Activated CD4-positive, CD25-positive, alpha-beta regulatory T cell (primary cell): ENCODE measurements at places on chromosomes 1 and 21.

DNA sequence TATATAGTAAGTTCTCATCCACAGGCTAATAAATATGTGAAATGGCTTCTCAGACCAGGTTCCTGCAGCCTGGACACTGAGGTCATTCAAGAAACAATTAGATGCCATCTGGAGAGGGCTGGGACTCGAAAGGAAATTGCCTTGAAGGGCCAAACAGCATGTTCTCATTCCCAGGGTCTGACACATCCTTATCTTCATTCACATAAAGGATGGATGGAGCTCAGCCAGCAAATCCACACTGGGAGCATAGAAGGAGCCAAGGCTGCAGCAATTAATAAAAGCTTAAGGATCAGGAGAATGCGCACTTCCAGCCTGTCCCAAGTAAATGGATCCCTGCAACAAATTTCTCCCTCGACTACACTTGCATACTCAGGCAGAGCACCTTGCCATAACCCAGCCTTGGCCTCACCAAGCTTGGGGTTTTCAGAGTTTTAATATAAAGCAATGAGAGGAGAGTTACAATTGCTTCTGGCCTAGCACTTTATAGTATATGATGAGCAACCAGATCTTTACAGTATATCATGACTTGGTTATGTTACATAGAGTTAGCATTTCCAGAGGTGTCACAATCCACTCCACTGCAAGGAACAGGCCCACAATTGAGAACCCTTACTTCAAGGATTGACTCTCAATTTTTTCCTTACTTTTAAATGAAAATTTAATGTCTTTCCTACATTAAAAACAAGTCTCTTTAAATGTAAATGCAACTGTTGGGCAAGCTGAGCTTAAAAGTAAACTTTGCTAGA, 55.9 kb downstream of the BCAR3 start:
- DNase-seq: no peak

- no peak for DNase-seq
Measured at GRCh38 chr1:220451532-220451931, 76.4 kb upstream of the MARK1 start.

GRCh38 chr1:219717536-219717935, 104.6 kb upstream of the ZC3H11B start:
- DNase-seq: no peak

DNA sequence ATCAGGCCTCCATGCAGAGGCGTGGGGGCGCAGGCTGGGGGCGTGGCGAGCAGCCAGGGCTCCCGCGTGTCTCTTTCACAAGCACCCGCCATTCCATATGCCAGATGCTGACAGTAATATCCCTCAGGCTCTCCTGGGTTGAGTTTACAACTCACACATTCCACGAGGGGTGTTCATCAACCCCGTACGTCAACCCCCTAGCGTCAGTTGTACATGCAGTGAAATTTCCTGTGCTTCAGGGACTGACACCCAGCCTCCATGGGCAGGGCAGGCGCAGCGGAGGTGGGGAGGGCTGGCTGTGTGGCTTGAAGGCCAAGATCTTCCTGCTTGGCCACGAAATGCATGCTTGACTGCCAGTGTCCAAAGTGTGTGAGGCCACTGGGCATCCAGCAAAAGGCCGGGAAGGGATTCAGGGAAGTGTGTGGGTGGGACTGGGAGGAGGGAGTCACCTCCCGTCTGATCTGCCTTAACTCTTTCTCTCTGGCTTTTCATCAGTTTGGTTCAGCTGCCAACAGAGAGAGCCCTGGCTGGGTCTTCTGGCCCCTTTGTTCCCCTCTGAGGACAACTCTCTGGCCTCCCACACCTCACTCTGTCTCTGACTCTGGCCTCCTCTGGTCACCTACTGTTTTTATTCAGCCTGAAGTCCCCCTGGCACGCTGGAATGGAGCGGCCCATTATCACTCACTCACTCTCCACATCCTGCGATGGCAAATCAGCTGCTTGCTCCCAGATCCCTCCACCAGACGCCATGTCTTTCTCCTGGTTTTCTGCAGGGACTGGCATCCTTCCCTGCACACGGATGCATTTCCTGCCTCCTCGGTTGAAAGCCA, 33.8 kb downstream of the CLIC6 start:
- DNase-seq: no peak

DNA sequence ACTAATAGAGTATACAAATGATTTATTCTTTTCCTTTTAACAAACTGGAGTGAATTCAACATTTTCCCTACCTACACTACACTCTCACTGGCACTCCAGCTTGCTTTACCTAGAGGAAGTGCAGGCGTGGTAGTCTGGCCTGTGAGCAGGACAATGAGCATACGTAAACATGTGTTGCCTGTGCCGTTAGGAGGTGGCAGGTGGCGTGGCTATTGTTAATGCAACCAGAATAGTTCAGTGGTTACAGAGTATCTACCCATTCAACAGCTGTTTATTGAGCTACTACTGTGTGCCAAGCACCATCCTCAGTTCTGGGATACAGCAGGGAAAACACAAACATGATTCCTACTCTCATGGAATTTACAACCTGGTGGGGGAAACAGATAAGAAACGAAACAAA, 299.7 kb upstream of the KAZN start:
- DNase-seq: no peak

DNA sequence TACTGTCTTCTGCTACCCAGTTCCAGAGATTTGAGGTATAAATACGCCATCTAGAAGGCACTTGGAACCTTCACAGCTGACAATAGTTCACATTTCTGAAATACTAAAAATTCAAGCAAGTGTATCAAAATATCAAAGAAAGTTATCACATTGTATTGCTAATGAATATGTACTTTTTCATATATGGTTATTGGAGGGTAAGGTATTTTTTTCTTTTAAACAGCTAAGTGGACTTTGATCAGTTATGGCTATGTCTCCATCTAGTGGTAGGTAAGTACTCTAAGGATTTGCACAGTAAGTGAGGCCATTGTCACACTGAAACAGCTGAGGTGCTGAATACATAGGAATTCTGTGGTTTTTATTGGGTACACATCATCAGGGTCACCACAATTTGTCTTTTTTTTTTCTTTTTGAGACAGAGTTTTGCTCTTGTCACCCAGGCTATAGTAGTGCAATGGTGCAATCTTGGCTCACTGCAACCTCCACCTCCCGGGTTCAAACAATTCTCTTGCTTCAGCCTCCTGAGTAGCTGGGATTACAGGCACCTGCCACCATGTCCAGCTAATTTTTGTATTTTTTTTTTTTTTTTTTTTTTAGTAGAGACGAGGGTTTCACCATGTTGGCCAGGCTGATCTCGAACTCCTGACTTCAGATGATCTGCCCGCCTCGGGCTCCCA, 49.1 kb upstream of the CR2 start:
- no peak for DNase-seq

GRCh38 chr1:88655685-88656299, 28.3 kb upstream of the PKN2 start:
- no peak for DNase-seq

DNA sequence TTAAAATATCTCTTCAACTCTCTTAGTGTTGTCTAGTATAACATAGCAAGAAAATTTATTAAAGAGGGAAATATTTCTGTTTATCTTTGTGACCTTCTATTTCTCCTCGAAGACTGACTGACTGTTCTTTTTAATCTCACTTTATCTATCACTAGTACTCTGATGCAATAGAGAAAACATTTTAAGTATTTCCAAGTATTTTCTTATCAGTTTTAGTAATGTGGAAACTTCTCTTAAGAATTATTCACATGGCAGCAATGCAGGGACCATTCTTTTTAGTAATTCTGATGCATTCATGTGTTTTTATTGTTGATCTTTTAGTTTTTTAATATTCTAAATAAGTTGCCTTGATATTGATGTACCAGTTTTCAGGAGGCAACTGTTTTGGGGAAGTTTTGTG, 115.7 kb downstream of the NEK7 start:
- no peak for DNase-seq

DNA sequence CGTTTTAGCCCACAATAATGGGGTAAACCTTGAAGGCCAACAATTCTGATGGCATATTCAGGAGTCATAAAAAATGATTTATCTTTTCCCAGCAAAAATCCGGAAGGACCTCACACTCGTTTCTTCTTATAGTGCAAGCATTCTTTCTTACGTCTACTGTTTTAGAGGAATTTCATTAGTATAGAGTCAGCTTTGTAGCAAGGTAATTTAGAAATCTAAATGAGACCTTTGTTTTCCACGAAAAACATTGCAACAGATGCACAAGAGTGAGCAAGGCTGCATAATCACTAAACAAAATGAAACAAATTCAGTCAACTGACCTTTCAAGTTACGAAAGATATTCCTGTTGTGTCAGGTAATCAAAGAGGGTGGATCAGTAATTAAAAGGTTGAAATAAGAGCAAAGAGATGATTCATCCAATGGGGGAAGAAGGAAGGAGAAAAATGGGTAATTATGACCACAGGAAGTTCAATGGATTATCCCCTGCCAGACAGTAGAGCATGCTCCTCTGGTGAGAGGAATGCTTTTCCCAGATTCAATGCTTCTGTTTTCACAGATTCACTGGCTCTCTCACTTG, 560 bp upstream of the CSDE1 start:
- DNase-seq: no peak

GRCh38 chr1:223244366-223245103, 101.5 kb upstream of the TLR5 start:
- DNase-seq: no peak

DNA sequence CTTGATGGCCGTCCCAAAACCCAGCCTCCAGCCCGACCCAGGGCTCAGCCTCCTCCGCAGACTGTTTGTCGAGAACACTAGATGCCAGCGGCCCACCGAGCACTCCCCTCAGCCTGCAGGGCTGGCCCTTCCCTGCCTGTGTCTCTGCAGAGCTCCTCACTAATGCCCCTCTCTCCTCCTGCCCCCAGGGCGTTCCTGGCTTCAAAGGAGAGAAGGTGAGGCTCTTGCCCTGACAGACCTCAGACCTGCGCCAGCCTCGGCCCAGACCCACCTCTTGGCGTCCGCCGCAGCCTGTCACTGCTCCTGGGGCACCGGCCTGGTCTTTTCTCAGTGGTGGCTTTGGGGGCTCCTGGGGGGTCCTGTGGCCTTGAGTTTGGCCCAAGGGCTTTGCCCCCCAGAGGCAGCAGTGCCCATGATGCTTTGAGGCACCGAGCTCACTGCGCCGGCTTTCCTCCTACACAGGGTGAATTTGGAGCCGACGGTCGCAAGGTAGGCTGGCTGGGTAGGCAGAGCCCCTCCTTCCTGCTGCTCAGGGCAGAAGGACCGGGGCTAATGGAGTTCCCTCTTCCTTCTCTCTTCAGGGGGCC, 18.4 kb downstream of the COL6A2 start:
- DNase-seq: no peak

GRCh38 chr1:69787151-69787550, 219.4 kb downstream of the LRRC7 start:
- DNase-seq: no peak

- no peak for DNase-seq
Measured at GRCh38 chr1:220186752-220187151, 85.5 kb downstream of the RAB3GAP2 start.

GRCh38 chr1:91582431-91582921, 81.8 kb downstream of the CDC7 start:
- DNase-seq: no peak

GRCh38 chr1:47403321-47403910, 12.7 kb upstream of the FOXE3 start:
- no peak for DNase-seq

DNA sequence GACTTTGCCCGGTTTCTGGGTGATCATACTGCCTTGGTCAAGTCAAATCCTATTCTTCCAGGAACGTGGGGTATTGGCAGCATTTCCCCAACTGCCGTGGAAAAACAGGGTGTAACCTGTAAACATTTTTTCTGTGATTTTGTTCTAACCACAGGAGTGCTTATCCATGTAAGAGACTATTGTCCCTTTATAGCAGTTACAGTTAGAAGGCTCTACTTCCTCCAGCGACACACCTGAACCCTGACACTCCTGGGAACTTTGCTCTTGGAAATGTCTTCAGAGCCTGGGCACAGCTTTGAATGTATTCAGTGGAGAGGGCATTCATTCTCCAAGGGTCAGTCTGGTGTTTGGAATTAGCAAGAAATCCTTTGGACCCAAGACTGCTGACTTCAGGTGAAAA, 26.4 kb upstream of the ARHGEF10L start:
- no peak for DNase-seq

GRCh38 chr1:16077406-16078245, 4.2 kb upstream of the FAM131C start:
- DNase-seq: no peak

- DNase-seq: peak; percentile 62
Measured at GRCh38 chr1:54996359-54996868, 2.3 kb upstream of the BSND start.

DNA sequence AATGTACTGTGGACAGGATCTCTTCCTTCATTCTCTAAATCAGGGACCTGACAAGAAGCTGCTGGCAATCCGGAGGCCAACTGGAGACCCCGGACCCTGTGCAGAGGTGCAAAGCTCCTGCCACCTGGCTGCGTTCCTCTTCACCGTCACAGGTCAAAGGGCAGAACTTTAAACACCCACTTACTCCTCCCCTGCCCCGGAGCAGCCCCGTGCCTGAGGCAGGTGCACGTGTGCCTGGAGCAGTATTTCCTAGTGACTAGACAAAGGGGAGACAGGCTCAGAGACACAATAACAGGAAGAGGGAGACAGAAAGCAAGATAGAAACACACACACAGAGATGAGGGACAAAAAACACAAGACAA, 6.6 kb upstream of the PIGC start:
- DNase-seq: no peak

DNA sequence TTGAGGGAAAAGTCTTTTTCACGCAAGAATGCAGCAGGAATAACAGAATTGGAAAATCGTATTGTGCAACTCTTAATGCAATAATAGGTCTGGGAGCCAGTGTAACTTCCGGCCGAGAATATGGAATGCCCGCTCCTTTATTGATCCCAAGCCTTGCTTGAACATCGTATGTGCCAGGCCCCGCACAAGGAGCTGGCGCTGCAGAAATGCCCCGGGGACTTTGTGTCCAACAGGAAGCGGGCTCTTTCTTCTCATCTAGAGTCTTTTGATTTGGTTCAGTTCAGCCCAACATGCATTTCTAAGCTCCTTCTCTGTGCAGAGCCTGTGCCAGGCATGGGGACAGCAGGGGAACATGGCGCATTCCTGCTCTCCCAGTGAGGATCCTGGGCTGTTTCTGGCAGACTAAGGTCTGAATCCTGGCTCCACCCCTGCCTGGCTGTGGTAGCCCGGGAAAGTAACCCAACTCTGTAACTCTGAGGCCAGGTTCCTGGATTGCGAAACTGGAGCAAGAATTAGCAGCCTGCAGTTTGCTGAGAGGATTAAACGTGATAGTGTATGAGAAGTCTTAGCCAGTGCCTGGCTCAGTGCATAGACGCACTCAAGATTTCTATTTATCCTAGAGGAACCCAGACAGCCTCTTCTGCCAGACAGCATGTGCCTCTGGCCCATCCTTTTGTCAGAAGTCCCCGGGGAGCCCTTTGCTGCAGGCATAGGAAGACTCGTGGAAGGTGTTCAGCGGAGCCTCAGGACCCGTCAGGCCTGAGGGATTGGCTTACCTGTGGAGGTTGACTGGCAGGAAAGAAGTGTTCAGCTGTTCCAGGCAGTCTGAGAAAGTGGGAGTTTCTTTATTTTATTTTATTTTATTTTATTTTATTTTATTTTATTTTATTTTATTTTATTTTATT, 987 bp upstream of the CDCP2 start:
- no peak for DNase-seq

- DNase-seq: no peak
Measured at GRCh38 chr1:114234408-114235124, 80.9 kb upstream of the SYT6 start.
